ENCODE measurements at places on chromosomes 7 and 10.

GRCh38 chr7:2520761-2521290, 1.3 kb downstream of the LFNG start:
- DNase-seq: no peak

- DNase-seq: no peak
Observed at GRCh38 chr10:74799721-74800221, 26.6 kb upstream of the KAT6B start.

DNA sequence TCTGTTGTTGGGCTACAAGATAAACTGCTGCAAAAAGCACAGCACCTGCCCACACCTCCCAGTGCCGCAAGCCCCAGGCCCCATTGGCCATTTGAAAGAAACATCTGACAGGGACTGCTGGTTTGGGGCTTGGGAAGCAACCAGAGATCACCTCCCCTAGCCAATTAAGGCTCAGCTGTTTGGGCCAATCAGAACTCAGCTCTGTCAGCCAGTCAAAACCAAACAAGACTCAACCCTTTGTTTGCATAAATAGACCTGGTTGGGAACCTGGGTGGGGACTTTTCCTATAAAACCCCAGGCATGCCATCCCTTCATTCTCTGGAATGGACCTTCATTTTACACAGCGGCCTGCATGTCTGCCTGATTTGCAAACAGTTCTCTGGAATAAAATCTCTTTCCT, 17.2 kb upstream of the NME8 start:
- DNase-seq: no peak

DNA sequence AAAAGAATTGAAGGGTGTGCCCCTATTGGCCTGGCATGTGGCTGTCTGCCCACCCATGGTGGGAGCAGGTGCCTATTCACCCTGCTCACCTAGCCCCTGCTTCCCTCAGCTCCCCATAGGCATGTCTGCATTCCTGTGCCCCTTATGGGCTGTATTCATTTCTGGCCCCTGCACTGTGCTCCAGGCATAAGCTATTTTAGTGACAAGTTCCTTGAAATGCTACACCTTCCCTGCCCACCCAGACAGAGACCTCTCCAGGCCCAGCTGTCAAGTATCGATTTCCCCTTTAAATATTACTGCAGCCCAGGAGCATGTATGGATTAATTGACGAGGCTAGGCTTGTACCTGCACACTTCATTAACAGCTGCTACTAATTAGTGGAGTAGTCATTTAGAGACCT, 235.4 kb downstream of the RPS24 start:
- no peak for DNase-seq

- DNase-seq: no peak
Observed at GRCh38 chr7:107170051-107170915, 1.5 kb downstream of the HBP1 start.

DNA sequence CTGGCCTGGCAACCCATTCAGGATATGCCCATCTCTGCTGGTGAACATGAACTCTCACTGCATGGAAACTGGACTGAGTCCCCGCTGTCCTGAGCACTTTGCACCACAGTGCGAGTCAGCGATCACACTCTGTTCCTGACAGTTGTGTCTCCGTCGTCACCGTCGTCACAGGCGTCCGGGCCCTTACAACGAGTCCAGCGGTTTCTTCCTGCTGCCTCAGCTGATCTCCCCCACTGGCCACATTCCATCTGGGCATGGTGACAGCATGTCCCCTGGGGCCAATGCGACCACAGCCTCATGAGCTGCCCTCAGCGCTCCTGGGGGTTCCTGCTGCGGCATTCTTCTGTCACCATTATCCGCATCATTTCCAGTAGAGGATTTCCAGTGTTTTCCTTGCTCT, 76.8 kb upstream of the KLF6 start:
- DNase-seq: no peak

GRCh38 chr10:124095096-124095495, 1.7 kb upstream of the CHST15 start:
- no peak for DNase-seq

DNA sequence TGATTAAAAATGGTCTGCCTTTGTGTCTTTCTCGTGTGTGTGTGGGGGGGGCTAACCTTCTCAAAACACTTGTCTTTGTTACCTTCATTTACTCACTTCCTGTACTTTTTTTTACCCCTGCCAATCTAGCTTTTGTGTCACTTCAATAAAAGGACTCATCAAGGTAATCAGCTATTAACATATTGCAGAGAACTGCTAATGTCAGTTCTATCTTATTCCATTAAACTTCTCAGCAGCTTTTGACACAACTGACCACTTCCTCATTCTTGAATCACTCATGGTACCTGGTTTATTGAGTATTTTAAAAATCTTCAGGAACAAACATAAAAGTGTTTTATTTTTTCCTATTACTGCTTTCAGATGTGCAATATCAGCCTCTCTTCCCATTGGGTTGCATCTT, 59.8 kb downstream of the SLC25A40 start:
- DNase-seq: no peak

- DNase-seq: no peak
Observed at GRCh38 chr7:101114492-101114891, 12.4 kb upstream of the SERPINE1 start.

- DNase-seq: no peak
Observed at GRCh38 chr7:128871050-128871449, 8.4 kb downstream of the ATP6V1F start.

DNA sequence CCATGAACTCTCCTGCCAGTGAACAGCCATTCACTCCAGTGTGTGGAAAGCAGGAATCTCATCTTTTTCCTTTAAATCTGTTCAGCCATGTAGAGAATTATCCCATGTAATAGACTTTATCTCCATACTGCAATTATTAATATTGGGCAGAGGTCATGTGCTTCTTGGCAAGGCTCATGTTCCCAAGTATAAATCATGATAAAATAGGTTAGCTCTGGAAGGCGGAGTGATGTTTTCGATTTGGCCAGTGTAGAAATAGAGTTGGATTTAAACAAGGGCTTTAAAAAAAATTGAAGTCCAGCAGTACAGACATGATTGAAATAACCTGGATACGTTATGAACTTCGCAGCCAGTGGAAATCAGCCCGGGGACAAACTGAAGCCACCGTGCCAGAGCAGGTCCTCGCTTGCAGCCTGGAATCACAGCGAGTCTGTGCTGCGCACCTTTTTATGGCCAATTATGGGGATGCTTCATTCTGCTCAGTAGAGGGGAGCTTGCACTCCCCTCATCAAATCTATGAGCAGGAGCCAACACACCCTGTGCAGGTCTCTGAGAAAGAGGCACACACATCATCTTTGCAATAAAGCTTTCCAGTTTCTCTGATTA, 654.0 kb upstream of the MKI67 start:
- DNase-seq: no peak

DNA sequence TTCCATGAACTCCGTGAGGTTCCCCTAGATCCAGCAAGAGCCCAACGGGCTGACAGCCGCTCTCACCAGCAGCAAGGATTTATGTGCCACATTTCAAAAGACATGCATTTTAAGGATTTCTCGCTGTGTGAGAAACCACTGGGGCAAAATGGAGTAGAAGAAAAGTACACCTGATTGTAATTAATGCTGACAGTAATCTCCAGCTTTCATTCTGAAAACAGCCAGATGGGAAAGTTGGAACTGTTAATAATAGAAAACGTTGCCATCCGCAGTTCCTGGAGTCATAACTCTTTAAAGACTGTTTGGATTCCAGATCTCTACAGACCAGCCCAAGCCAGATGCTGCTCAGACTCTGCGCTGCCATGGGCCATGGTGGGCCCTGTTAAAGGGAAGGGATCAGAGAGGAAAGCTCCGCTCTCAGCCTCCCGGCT, 216.9 kb upstream of the GLI3 start:
- DNase-seq: no peak

GRCh38 chr7:155680124-155680523, 35.7 kb downstream of the RBM33 start:
- no peak for DNase-seq
